ENCODE measurements at places on chromosomes 2 and 18.

GRCh38 chr2:207937823-207938222, 87.5 kb downstream of the PLEKHM3 start:
- no peak for DNase-seq

GRCh38 chr18:10249270-10249669, 205.2 kb upstream of the APCDD1 start:
- no peak for DNase-seq

- DNase-seq: no peak
These were observed 27.7 kb upstream of the DNMT3A start for GRCh38 chr2:25369439-25369838.

GRCh38 chr2:216992056-216992675, 132.3 kb upstream of the TNP1 start:
- DNase-seq: no peak

GRCh38 chr2:237429753-237430152, 15.8 kb upstream of the COL6A3 start:
- DNase-seq: no peak

DNA sequence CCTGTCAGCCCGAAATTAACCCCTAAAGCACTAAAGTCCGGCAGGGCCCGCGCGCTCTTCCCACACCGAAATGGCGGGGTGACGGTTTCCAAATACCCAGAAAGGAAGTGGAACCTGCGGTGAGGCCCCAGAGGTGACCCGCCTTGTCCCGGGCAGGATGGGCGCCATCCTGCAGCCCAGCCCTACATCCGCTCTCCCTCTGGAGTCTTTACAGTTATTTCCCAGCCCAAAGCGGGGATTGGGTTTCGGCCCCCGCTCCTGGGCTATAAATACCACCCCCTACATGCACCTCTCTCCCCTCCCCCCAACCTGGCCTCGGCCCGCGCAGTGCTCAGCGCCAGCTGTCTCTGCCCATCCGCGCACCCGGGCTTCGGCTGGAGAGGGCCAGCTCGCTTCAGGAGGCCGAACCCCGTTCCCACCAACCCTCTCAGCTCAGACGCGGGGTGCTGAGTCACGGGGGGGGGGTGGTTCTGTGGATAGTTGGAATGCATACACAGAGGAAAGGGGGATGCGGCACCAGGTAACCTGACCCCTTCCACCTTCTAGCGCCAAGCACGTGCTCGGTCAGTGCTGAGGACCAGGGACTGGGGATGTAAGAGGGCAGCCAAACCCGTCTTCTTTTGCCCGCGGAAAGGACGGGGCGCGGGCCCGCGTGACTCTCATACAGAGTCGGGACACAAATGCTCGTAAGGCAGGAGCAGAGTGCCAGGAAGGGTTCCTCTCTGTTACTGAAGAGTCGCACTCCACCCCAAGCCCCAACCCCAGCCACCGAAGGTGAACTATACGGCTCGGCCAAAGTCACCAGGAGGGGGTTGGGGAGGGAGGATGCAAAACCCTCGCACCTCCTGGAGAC, at the start of gene TUBA4B:
TUBA4B (plus strand) TSS at position 344 of the 853 bp plus-strand sequence; CDS start at position 509, 165 bp downstream.
- DNase-seq: no peak

DNA sequence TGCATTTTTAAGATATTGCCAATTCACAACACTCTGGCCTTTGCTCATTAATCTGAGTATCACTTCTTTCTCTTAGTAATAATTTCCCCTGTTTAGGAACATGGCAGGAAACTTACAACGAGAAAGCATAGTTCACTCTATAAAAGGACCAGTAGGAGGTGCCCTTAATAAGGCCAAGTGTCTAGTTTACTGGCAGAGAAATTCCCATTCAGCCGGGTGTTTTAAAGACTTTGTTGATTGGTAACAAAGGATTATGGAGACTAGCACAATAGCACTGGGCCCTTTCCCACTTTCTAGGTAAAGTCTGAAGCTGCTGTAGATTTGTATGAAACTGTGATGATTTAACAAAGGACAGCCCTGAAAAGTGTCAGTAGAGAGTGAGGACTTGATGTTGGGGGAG, 3.1 kb downstream of the DCC start:
- DNase-seq: no peak

GRCh38 chr2:162710287-162710890, 128.2 kb downstream of the KCNH7 start:
- DNase-seq: no peak

GRCh38 chr18:12606592-12607315, 51.2 kb downstream of the SPIRE1 start:
- no peak for DNase-seq

- DNase-seq: no peak
These were observed 18.3 kb upstream of the ACVR2A start for GRCh38 chr2:147826278-147827087.

GRCh38 chr2:136156411-136156810, 38.5 kb upstream of the CXCR4 start:
- no peak for DNase-seq

DNA sequence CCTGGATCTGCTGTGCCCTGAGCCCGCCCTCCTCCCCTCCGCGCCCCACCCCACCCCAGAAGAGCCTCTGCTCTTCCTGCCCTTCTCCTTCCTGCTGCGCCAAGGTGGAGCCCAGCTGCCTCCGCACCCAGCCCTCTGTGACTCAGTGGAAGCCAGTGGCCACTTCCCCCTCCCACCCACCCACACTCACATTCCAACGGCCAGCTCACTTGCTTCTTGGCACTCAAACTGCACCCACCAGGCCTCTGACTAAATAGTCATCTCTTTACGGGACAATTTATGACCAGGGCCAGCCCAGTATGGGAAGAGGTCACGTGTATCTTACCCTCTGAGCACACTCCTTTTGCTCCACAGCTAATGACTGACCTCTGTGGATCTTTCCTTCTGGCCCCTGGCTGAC, 150.4 kb upstream of the SLC1A4 start:
- DNase-seq: no peak

GRCh38 chr2:79087785-79088364, at the start of gene REG1B:
Gene REG1B, minus strand, starts transcription at chr2:79087993. Its CDS starts 381 bp downstream, at chr2:79087612.
- no peak for DNase-seq

DNA sequence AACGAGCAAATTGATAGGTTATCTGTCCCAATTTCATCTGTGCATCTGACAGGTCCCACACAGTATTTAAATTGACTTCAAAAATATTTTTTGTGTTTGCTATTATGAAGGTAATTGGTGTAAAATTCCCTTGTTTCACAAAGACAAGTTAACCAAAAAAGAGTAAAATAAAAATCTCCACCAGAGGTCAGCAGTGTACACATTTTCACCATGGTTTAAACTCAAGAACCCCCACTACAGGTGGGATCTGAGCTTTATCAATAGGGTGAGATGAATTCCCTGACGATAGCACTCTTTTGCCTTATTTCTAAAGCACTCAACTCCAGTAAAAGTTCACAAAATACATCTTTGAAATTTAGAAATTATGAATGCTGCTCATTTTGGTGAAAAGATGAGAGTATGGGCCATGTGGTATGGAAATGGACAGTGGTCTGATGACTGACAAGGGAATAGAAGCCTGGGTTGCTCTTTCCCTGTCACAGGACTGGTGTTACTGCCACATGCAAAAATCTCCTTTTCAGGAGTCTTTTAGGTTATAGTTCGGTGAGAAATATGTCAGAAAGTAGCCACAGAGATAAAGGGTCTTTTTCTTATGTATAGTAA, 68.0 kb downstream of the SERPINB8 start:
- no peak for DNase-seq

GRCh38 chr2:70959851-70960832, 18.3 kb upstream of the ANKRD53 start:
- no peak for DNase-seq

DNA sequence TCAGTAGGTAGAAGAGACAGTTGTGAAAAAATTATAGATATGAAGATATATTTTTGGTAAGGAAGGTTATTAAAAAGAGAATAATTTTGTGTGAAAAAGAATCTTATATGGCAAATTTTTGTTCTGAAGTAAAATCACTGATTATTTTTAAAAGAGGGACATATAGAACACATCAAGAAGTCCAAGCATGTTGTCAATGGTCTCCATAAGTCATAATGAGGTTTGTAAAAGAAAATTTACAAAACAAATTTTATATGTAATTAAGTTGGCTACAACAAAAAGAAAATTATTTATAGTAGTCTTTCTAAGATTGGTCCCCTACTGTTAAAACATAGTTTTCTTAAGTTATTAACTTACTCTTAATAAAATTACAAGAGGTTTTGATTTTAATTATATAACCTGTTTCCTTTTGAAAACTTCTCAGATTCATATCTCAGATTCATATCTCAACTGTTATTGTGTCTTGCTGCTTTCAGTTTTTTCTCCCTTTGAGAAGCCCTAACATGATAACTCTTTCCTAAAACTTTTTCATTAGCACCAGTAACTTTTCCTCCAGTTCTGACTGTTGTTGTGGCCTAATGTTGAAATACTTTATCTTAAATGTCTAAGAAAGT, 81.2 kb downstream of the SH3YL1 start:
- no peak for DNase-seq

DNA sequence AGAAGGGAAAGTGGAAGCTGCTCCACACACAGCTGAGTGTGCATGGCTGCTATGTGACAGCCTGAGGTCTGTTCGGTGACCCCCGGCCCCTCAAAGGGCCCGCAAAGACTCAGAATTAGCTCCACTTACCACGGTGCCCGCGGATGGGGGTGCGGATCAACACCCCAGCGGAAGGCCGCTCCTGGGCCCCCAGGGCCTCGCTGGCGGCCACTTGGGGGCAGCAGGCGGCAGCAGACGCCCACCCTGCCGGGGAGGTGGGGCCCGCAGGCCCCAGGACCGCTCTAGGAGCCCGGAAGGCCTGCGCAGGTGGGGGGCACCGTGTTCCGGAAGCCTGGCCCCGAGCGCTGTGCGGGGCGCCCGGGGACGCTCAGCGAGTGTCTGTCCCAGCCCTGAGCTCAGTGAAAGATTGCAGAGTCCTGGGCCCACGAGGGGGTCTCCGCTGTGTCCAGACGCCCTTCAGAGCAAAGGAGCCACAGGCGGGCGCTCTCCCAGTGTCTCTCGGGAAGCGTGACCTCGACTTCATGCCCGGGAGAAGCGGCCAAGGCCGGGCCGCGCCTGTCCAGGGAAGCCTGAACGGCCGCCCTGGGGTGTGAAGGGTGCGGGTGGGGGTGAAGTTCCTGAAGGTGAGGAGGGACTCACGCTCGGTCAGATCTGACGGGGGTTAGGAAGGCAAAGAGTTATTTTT, 118.7 kb downstream of the VAPA start:
- DNase-seq: no peak

- DNase-seq: no peak
These were observed 140.3 kb upstream of the SLC8A1 start for GRCh38 chr2:40592218-40592617.

- DNase-seq: no peak
These were observed 13.0 kb upstream of the SLC9A2 start for GRCh38 chr2:102606353-102606752.

- DNase-seq: no peak
These were observed 67.3 kb downstream of the SH3RF3 start for GRCh38 chr2:109196081-109196875.

DNA sequence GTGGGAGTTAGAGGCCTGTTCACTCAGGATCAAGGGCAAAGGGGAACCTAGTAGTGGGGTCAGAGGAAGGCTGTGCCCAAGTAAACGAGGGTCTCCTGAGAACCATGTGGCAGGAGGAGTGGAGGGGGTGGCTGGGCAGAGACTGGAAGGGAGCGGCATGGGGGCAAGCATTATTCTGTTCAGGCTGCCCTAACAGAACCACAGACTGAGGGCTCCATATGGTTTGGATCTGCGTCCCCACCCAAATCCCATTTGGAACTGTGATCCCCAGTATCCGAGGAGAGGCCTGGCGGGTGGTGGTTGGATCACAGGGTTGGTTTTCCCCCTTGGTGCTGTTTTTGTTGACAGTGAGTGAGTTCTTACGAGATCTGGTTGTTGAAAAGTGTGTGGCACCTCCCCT, 287.0 kb downstream of the PHLPP1 start:
- DNase-seq: no peak

GRCh38 chr18:31942291-31942998, 483 bp downstream of the TRAPPC8 start:
- peak; percentile 26 for DNase-seq

DNA sequence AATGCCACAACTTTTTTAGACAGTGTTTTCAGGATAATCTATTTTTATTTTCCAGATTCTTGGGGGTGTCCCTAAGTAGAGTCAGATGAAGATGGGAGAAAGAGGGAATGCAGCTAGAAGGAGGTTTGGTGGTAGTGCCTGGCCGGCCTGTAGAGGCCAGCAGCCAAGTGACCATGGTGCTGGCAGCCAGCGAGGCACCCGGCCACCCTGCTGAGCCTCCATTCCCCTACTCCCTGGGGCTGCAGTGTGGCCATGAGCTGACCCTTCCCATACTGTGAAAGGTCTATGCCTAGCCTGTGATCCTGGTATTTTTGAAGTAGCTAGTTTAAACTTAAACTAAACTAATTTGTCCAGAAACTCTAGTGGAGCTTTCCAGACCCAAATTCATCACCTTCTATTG, 268.6 kb downstream of the CYRIA start:
- no peak for DNase-seq

GRCh38 chr18:55585920-55586561, 2.0 kb downstream of the TCF4 start:
- no peak for DNase-seq

GRCh38 chr18:55213586-55213985, 254.3 kb upstream of the CCDC68 start:
- DNase-seq: no peak

- no peak for DNase-seq
These were observed 81.9 kb upstream of the PKDCC start for GRCh38 chr2:41965909-41966295.

- no peak for DNase-seq
These were observed 73.3 kb downstream of the NAB1 start for GRCh38 chr2:190722061-190722759.

GRCh38 chr2:84959095-84959565, 11.8 kb upstream of the KCMF1 start:
- no peak for DNase-seq

- DNase-seq: no peak
These were observed 22.2 kb upstream of the EPC2 start for GRCh38 chr2:148622366-148622765.

DNA sequence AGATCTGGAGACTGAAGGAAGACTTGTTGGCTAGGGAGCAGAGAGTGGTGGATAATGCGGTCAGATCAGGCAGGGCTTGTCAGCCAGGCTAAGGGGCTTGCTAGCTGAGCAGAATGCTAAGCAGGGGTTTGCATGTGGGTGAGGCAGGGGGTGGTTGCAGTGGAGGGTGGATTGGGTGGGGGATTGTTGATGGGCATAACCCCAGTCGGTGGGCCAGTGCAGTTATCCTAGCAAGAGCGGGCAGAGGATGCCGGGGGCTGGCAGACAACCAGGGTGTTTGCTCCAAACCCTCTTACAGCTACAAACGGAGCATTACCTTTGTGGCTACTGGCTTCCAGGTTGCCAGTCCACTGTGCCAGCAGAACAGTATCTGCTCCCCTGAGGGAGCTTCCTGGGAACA, 131.5 kb upstream of the LGALSL start:
- DNase-seq: no peak

DNA sequence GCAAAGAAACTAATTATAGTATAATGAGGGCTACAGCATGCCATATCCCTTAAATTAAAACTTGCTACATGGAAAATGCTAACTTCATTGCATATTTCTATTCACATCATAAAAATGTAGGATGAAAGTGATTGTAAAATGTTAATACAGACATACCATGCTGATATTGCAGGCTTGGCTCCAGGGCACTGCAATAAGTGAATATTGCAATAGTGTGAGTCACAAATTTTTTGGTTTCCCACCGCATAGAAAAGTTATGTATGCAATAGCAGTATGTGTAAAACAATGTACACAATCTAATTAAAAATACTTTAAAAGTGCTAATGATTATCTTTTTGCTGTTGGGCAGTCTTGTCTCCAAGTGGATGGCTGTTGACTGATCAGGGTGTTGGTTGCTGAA, 162.1 kb downstream of the CD8B2 start:
- DNase-seq: no peak

Data from stimulated activated CD4-positive, alpha-beta T cell treated with anti-CD3 and anti-CD28 coated beads, TNF-alpha, amount 100 ng/mL, for 24 hours (primary cell).